ENCODE measurements at places on chromosomes 4 and X.

GRCh38 chr4:36891971-36892370 lies 352.6 kb upstream of the NWD2 start:
- no peak for DNase-seq

GRCh38 chr4:128553686-128554515 lies 255.6 kb upstream of the JADE1 start:
- DNase-seq = no peak

DNA sequence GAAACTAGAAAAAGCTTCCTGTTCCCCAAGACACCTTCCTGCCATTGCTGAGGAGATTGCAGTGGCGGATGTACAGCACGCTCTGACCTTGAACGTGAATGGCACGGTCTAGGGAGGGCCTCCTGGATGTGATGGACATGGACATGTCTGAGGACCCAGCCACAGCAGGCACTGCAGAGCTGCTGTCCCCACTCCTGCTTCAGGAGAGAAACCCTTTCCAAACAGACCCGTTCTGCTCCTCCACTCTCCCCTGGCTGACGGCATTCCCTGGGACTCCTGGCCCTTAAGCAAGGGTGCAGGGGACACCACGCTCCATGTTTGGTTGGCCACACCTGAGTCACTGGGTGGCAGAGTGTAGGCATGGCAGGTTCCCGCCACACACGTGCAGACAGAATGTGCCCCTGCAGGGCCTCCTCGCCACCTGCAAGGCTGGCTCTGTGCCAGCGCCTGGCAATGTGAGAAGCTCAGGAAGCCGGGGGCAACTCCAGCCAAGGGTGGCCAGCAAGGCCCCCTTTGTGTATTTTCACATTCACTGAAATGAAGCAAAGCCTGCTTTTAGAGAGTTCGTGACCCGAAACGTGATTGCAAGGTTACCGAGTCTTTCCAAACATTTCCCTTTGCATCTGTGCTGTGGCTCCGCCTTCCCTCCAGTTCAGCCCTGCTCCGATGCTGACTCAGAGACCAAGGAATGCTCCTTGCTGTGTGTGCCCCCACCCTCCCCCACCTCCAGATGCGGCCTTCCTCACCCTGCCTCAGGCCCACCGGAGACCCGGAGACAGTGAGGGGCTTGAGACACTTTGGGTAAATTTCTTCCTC lies 46.1 kb downstream of the HTRA3 start:
- peak; percentile 49 for DNase-seq

GRCh38 chrX:30230395-30230794 lies at the start of gene MAGEB3:
TSS of gene MAGEB3 (plus strand) at chrX:30230657. CDS start at chrX:30235925, 5,268 bp downstream.
- peak; percentile 28 for DNase-seq

GRCh38 chrX:155767051-155767875 lies 113.9 kb upstream of the VAMP7 start:
- peak; percentile 40 for DNase-seq

DNA sequence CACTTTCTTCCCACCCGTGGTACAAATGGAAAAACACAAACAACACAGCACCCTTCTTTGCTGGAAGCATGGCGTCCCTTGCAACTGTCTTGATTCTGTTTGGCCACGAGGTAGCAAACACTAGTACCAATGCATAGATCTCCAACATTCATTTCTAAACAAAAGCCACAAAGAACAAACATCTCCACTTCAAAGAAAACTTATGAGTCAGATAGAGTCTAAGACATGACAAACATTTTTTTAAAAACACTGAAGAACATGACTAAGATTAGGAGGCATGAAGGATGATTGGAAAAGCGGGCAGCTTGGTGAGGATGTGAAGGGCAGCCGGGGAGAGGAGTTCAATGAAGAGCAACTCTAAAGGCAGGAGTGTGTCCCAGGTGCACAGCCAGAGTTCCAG lies 197.6 kb upstream of the FAM9B start:
- no peak for DNase-seq

DNA sequence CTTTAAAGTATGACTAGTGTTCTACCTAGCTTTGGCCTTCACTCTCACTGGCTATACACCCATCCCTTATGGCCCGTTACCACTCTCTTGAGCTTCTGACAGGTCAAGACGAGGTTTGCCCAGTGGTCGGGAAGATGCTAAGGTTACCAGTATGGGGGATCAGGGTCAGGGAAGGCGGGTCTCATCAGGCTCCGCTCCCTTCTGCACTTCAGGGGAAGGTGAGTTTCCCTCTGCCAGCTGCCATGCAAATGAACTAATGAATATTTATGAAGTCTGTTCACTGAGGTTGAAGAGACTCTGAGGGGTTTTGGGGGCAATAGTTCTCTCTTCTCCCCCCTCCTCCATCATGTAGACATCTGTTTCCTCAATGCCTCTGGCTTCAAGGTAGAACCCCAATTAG lies 6.6 kb downstream of the EFNB1 start:
- DNase-seq = no peak

DNA sequence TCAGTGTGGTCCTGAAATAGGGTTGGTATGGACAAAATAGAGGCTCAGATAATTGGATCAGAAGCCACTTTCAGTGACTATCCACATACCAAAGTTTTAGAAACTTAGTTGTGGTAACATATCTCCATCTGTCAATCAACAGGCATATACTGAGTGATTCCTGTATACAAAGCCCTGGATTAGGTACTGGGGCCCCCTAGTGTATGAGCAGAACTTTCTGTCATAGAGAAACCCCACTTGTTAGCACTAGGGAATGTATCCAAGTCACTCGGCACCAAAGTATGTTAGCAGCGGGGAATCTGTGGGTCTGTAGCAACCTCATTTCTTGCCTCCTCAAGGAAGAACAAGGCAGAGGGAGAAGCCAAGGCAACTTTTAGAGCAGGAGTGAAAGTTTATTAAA lies 50.7 kb downstream of the MAP7D3 start:
- no peak for DNase-seq

GRCh38 chr4:48913346-48913745 lies 6.8 kb upstream of the OCIAD2 start:
- DNase-seq = no peak

DNA sequence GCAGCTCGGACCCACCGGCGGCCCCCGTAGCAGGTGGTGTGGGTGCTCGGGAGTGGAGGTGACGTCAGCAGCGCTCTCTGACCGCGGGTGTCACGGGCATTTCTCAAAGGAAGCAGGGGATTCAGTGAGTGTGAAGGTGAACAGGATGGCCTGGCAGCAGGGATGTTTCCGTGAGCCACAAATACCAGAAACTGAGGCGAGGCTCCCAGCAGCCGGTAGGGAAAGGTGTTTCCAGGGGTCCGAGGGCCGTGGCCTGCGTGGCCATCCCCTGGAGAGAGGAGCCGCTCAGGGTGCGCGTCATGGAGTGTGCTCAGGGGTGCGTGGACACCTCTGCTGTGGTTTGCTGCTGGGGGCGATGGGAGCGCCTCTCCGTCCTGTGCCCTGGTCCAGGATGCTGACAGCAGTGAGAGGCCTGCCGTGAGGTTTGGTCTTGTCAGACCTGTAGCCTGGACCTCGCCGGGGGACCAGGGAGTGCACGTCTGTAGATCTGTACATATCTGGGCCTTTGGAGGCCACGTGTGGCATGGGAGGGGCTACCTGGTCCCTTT lies 10.2 kb upstream of the HGFAC start:
- no peak for DNase-seq

DNA sequence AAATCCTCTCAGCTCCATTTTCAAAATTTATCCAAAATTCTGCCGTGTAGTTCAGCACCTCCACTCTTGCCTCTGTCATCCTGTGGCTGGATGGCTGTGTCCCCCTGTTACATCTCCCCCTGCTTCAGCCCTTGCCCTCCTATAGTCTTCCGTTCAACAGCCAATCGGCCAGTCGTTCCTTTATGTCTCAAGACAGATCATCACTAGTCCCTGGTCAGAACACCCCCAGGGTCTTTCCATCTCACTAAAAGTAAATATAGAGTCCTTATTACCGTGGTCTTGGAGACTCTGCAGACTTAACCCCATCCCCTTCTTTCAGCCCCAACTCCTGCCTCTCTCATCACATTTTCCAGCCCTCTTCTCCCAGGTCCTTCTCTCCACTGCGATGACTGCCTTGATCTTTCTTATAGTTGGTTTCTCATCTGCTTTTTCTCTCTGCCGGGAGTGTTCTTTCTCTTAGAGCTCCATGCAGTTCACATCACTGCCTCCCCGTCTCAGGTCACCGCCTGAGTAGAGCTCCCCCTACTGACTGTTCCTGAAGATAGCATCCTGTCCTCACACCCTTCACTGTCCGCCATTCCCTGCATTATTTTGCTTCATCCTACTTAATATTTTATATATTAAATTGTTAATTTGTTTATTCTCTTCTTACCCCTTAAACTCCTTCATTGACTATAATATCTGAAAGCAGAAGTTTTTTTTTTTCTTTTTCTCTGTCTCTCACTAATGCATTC lies 736.9 kb upstream of the MAGEB2 start:
- DNase-seq = peak; percentile 41

DNA sequence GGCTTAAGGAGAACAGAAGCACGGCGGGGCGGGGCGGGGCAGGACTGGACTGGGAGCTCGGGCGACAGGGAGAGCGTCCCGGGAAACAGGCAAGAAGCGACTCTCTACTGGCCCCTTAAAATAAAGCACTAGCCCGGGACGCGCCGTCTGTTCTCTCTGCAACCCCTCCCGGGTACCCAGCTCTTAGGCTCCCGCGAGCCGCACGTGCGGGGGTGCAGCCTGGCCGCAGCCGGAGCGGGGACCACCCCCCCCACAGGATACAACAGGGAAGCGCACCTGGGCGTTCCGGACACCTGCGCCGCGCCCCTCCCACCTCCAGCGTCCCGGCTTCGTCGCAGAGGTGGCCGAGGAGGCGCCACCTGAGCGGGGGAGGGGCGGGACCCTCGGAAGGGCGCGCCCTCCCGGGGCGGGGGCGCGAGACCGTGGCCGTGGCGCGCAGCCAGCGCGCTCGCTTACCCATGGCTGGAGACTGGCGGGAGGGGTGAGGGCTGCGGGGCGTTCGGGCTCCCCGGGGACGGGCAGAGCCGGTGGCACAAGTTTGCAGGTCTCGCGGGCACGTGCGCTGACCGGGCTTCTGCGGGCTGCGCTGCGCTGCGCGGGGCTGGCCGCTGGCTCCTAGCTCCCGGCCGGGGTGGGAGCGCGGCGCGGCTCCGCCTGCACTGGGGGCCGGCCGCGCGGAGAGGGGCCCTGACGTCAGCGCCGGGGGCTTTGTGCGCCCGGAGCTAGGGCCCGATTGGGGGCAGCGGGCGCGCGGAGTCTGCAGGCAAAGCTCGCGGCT lies 91.5 kb downstream of the GEMIN8 start:
- peak; percentile 30 for DNase-seq

- DNase-seq = no peak
Observed at GRCh38 chr4:40473578-40474388, 138.7 kb downstream of the CHRNA9 start.

GRCh38 chr4:39066371-39066770 lies 4.3 kb downstream of the KLHL5 start:
- DNase-seq = no peak

DNA sequence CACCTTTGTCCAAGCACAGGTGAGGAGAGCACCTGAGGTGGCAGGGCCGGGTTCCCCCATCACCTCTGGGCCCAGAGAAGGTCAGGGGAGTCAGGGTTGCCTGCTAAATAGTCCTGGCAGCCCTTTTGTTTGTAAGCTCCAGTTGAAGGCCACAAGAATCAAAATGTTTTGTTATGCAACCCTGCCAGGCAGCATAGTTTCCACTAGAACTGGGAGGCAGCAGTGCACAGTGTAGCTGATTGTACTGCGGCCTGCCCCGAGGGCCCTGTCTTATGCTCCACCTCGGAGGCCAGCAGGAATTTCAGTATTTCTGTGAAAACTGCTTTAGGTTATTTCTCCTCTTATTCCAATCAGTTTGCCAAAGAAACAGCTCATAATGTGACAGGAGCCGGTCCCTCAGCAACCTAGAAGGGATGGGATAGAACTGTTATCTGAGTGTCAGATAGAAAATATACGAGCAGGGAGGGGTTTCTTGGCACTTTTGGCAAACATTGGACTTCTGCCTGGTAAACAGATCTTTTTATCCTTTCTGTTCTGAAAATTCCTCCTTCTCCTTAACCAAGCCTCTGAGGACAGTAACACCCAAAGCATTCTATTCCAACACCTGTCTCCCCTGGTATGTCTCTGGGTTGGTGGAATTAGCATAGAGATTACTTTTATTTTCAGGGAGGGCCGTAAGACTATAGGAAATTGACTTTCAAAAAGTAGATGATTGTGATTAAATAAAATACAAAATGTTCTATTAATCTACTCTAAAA lies 93.6 kb downstream of the LNX1 start:
- peak; percentile 82 for DNase-seq

GRCh38 chr4:89837993-89838390 lies 1.0 kb upstream of the SNCA start:
- DNase-seq = no peak

- DNase-seq = no peak
Observed at GRCh38 chr4:66855956-66856355, 689.3 kb downstream of the CENPC start.

- no peak for DNase-seq
Observed at GRCh38 chr4:82367438-82368097, 6.2 kb downstream of the HNRNPD start.
